Urothelium cell line (cell line): ENCODE measurements at places on chromosomes 7 and 10.
A peak's percentile ranks its signal among the peaks of the same experiment; 100 is the strongest.

DNA sequence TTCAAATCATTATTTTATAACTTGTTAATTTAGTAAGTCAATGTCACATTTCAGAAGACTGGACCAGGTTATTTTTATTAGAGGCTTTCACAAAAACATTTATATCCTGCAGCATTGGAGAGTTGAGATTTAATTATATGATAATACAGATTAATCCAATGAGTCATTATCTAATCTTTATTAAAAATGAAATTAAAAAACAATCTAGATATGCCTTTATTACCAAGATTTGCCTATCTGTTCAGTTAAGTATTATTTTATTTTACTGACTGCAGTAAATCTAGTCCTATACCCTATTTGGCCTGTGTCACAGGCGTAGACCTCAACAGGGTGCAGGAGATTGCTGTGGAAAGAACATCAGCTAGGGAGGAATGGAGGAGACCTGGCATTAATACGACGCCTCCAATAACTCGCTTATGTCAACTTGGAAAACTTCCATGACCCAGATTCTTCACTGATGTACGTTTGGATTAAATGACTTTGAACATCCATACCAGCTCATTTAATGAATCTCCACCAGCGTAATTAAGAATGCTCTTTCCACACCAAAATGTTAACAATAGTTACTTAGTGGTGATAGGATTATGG, 18.2 kb downstream of the PAXIP1 start:
- no peak for DNase-seq

DNA sequence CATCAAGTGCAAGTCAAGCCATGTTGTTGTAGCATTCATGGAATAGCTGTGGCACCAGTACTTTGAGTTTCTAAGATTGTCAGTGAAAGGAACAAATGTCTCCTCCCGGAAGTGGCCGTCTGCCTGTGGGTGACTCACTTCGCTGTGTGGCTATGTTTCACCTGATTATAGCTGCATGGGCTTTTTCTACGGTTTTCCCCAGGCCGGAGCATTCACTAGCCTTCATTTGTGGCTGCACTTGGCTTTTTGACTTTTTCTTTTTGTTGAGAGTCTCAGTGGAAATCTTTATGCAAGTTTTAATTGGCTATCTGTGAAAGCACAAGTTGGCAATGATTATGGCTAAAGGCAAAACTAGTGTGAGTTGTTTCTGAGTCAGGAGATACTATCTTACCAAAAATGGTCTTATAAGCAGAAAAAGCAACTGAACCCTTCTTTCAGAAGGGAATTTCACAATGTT, 35.0 kb downstream of the SRI start:
- peak; percentile 78 for DNase-seq

- DNase-seq, result no peak
Observed at GRCh38 chr7:79912213-79912633, 222.4 kb upstream of the GNAI1 start.

DNA sequence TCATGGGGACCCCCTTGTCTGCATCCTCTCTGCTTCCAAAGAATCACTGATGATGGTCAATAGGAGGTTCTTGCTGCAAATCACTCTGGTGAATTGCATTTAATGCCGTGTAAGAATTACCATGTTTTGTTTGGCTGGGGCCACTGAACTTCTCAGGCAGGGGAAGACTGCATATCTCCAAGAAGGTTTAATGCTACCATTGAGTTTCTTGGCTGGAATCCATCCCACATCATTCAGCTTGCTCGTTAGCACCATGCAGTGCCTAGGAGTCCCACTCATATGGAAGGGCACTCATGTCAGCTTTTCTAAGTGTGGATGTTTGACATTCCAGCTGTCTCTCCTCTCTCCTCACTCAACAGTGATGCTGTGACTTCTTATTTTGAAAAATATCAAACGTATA, 50.2 kb upstream of the BAMBI start:
- no peak for DNase-seq

- no peak for DNase-seq
Observed at GRCh38 chr7:37957221-37957970, 37.0 kb downstream of the EPDR1 start.

DNA sequence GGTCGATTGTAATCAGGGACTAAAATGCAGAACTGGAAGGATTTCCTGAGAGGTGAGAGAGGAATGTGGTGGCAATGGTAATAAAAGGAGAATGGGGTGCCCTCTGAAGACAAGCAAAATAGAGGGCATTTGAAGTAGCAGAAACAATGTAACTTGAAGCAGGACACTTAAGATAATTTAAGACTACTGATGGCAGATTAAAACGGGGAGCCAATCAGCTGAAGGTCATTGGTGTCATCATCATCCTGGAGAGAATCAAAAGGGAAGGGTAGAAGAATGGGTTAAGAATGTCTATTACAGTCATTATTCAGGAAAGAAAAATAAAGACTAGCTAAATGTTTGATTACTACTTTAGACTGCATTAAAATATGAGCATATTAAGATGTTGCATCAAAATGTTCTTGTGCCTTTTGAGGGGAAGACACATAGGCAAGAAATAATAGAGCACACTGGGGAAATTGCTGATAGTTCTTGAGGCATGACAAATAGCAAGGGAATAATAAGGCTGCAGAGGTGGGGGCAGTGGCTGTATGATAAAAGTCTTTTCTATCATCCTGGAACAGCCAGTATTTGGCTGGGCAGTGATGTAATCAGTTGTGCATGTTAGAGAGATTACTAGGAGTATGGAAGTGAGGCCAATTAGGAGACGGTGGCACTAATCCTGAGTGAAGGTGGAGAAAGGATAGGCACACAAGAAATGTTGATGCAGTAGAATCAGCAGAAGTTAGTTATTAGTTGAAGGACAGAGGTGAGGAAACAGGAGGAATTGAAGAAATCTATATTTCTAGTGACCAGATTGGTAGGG, 60.2 kb downstream of the CCDC71L start:
- no peak for DNase-seq
